ENCODE measurements at places on chromosomes 16 and 17.

- no peak for DNase-seq
Observed at GRCh38 chr16:4426021-4426684, 485 bp downstream of the DNAJA3 start.

DNA sequence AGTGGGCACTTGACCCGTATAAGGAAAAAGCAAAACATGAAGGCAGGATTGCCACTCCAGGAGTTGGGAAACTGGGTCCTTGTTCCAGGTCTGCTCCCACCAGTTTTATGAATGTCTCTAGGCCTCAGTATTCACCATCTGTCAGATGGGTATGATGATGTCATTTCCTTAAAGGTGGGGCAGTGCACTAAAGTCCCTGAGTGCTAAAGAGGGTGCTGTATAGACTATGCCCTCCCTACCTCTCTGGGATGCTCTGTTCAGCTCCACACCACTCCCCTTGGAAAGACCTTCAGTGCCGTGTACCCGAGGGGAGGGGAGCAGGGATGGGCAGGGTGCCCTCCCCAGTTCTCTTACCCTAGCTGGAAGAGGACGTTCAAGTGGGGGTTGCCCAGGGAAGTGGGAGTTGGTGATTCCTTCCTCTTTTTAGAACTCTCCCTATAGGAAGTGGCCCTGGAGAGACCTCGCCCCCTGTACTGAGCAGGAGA is 2.2 kb downstream of the LASP1 start:
- no peak for DNase-seq

- no peak for DNase-seq
Observed at GRCh38 chr16:60645541-60645940, 1390.7 kb downstream of the CDH8 start.

GRCh38 chr17:36024106-36024869 is 6.5 kb upstream of the CCL23 start:
- no peak for DNase-seq

GRCh38 chr16:76500006-76500405 is 222.8 kb downstream of the CNTNAP4 start:
- DNase-seq = no peak

GRCh38 chr17:9195961-9196670 is 174.8 kb downstream of the NTN1 start:
- no peak for DNase-seq

DNA sequence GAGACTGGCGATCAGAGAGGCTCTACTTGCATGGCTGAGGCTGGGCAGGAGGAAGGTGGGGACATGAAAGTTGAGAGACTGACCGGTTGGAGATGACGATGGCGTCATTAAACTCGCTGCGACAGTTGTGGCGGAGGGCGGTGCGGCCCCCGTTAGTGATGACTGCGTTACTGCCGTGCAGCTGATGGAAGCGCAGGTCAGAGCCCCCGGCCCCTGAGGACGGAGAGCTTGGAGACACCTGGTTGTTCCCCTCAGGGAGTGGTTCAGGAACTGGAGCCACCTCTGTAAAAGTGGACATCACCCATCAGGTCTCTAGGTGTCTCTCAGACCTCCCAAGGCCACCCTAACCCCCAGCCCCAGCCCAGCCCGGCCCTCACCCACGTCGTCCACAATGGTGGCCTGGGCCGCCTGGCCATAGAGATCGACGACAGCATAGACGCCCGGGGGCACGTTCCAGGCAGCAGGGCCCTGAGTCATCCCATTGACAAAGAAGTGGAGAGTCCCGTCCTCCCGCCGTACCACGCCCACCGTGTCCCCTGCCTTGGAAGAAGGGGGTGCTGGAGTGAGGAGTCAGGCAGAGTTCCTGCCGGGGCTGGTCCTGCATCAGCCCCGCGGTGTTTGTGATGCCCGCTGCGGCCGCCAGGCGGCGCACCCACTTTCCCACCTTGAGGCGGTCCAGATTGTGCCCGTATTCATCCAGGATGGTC is 5.3 kb downstream of the NEURL4 start:
- DNase-seq = peak; percentile 56

DNA sequence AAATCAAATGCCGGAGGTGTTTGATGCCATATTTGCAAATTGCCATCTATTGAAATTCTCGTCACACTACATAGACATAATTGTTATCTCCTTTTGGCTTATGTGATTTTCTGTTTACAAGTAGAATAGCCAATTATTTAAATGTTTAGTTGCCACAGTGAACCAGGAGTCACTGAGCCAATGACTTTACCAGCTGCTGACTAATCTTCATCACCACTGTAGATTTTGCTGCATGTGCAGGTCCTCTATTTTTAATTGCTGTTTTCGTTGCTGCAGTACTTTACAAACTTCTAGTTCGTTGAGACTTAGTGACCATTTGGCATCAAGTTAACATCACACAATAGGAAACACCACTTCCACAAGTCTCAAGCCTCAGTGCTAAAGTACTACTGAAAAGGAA is 22.8 kb downstream of the ABHD15 start:
- no peak for DNase-seq

GRCh38 chr16:84055366-84055765 is 12.8 kb upstream of the SLC38A8 start:
- peak; percentile 57 for DNase-seq

DNA sequence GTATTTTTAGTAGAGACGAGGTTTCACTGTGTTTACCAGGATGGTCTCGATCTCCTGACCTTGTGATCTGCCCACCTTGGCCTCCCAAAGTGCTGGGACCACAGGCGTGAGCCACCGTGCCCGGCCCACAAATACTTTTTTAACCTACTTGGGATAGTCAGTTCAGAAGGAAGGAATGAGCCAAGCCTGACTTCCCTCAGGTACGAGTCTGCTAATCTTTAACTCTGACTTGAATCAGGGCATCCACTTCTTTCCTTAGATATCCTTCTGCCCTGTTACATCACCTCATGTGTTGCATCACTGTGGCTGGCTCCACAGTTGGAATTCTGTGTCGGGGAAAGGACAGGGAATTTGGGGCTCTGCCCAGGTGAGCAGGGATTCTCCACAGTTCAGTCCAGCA is 120.8 kb downstream of the MSI2 start:
- no peak for DNase-seq

GRCh38 chr16:2848933-2849725 is 8.8 kb downstream of the PRSS22 start:
- DNase-seq = peak; percentile 6

DNA sequence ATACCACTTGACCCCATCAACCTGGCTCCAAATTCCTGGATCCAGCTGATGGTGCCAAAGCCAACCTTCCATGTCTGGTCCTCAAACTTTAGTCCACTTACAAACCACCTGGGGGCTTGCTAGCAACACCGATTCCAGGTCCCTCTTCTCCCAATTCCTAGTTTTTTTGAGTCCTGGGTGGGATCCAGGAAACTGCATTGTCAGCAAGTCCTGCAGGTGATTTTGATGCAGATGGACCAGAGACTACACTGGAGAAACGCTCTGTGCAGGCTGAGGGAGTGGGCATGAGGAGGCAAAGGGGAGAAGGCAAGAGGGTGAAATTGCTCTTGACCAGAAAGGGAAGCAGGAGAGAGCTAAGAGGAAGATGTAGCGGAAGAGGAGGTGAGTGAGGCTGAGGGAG is 21.0 kb upstream of the NOS2 start:
- DNase-seq = no peak

DNA sequence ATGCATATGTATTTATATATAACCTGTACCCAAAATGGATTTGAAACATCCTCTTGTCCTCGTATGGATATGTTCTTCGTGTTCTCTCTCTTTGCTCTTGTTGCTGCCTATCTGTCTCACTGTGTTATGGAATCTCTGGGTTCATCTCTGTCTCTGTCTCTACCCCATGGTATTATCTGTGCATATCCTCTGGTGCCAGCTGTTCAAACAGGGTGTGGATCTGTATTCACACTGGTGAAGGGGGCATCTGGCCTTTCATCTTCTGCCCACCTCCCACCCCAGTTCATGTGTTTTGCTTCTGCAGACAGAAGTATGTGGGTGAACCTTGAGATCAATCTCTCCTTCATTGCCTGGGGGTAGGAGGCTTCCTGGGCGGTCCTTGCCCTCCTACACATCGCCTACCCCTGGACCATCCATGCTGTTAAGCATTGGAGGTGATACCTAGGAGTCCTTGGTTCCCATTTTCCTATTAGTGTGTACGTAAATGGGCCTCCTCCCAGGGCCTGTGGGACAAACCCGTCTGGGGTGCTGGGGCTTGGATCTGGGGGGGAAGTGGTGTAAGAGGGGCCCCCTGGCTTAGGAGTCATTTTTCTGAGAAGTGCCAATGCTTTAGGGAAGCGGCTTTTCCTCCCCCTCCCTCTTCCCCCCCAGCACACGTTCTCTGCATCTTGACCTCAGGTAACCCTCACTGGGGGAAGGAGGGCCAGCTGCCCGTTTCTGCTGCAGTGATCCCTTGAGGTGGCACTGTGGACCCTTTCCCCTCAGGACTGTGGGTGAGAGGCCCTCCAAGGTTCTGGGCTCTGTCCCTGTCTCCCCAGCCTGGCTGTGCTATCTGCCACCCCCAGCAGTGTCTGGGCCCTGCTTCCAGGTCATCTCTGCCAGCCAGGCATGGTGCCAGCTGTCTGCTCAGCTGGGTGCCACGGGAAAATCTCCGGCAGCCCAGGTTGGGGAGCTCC is 21.1 kb downstream of the RARA start:
- peak; percentile 57 for DNase-seq

GRCh38 chr17:66748578-66748977 is 86.3 kb upstream of the CACNG5 start:
- no peak for DNase-seq

GRCh38 chr17:49984283-49984682 is 10.7 kb downstream of the DLX3 start:
- peak; percentile 14 for DNase-seq

DNA sequence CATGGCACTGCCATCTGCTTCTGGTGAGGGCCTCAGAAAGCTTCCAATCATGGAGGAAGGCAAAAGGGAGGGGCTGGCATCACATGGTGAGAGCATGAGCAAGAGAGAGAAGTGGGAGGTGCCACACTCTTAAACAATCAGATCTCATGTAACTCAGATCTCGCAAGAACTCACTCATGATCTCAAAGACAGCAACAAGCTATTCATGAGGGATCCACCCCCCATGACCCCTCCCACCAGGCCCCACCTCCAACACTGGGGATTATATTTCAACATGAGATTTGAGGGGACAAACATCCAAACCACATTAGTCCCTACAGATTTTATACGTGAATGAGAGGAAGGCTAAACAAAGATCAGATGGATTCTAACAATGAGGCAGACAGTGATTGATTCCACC is 8.9 kb upstream of the TMEM132E start:
- DNase-seq = no peak

GRCh38 chr16:1689853-1690252 is 11.8 kb downstream of the JPT2 start:
- no peak for DNase-seq

DNA sequence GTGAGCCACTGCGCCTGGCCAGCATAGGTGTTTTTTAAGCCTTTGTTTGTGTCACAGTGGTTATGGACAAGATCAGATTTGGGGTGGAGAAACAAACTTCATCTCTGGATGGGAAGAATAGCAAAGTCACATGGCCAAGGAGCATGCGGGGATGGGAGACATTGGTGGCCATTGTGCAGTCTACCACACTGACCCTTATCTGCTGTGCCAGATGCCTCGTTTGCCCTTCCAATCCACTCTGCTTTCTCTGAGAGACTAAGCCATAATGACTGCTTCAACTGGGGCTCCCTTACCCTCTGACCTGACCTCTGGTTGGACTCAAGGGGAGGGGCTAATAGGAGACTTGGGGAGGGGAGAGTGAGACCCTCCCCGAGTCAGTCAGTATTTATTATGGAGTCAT is 166.8 kb downstream of the PRKCB start:
- DNase-seq = no peak

DNA sequence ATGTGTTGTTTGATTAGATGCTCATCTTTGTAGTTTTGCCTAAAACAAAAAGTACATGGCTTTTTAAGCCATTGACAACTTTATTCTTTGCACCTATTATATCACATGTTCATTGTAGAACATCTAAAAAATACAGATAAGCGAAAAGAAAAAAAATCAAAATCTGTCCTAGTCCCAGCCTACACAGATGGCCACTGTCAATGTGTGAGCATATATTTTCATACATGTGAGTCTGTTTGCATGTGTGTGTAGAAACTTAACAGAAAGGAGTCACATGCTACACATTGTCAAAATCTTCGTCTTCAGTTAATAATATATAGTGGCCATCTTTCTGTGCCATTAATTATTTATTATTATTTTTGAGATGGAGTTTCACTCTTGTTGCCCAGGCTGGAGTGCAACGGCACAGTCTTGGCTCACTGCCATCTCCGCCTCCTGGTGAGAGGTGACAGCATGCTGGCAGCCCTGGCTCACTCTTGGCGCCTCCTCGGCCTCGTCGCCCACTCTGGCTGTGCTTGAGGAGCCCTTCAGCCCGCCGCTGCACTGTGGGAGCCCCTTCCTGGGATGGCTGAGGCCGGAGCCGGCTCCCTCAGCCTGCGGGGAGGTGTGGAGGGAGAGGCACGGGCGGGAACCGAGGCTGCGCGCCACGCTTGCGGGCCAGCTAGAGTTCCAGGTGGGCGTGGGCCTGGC is 68.5 kb upstream of the AMZ2 start:
- DNase-seq = no peak

DNA sequence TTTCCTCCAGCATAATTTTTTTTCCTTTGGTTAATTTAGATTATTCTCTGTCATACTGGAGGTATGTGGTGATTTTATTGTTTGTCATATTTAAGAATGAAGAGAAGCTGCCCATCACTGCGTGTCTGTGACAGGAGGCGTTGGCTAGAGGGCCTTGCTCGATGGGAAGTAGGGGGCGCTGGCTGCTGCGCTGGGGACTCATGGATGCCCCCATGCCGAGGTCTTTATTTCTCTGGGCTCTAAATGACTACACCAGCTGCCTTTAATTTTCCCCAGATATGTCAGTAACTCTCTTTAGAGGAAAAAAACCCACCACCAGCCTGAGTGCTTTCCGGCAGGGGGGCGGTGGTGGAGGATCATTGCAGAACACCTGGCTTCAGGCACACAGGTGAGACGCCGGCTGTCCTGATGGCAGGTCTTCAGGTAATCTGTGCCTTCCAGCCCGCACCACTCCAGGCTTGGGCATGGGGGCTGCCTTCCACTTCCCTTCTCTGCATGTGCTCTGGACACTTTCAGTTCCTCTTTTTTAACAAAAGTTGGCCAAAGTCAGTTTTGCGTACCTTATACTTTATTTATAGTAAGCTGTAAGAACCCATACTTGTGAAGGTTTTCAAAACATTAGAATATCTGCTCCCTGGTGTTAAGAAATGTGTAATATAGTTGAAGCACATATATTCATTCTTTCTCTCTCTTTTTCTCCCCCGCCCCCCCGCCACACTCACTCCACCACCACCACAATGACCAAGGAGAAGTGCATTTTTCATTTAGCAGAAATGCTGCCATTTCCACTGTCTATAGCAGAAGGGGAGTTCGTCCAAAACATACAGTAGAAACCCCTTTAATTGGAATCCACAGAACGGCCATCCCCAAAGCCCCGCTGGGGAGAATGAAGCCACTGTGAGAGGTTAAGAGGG is 192.7 kb downstream of the RPTOR start:
- DNase-seq = no peak

- DNase-seq = no peak
Observed at GRCh38 chr17:32102646-32103186, 39.6 kb upstream of the RHOT1 start.
